Choroid plexus epithelial cell (primary cell): ENCODE measurements at places on chromosomes 12 and 14.
A peak's percentile ranks its signal among the peaks of the same experiment; 100 is the strongest.

DNA sequence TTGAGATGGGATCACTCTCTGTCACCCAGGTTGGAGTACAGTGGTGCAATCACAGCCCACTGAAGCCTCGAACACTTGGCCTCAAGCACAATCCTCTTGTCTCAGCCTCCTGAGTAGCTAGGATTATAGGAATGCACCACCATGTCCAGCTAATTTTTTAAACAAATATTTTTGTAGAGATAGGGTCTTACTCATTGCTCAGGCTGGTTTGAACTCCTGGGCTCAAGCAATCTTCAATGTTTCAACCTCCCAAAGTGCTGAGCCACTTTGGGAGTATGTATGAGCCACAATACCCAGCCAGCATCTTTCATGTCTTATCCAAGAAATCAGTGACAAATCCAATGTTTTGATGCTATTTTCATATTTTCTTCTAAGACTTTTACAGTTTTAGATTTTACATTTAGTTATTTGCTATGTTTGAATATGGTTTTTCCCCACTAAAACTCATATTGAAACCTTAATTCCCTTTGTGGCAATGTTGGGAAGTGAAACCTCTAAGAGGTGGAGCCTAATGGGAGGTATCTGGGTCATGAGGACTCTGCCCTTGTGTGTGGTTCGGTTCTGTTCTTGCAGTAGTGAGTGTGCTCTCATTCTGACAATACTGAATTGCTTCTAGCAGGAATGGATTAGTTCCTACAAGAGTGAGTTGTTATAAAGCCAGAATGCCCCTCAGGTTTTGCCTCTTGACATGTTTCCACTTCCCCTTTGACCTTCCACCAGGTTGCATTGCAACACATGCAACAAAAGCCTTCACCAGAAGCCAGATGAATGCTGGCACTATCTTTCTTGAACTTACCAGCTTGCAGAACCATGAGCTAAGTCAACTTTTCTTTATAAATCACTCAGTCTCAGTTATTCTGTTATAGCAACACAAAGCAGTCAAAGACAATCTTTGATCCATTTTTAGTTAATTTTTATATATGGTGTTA is 80.8 kb upstream of the AMIGO2 start:
- DNase-seq = no peak

DNA sequence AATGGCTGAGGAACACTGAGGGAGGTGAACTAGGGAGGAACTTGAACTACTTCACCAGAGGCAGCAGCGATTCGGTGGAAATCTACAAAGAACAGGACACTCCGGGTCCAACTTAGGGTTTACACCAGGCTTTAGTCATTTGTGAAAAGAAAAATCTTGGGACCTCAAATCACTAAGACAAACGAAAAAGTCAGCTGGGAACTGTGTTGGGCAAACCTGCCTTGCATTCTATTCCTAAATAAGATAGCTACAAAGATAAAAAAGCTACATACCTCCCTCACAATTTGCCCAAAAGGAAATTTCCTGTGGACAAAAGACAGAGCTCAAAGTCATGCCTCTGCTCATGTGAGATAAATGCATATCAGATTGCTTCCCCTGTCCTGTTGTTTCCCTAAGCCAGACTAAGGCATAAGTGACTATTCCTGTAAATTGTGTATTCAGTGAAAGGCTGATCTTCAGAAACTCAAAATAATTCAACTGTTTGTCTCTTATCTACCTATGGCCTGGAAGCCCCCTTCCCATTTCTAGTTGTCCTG is 106.6 kb downstream of the APAF1 start:
- peak; percentile 7 for DNase-seq

DNA sequence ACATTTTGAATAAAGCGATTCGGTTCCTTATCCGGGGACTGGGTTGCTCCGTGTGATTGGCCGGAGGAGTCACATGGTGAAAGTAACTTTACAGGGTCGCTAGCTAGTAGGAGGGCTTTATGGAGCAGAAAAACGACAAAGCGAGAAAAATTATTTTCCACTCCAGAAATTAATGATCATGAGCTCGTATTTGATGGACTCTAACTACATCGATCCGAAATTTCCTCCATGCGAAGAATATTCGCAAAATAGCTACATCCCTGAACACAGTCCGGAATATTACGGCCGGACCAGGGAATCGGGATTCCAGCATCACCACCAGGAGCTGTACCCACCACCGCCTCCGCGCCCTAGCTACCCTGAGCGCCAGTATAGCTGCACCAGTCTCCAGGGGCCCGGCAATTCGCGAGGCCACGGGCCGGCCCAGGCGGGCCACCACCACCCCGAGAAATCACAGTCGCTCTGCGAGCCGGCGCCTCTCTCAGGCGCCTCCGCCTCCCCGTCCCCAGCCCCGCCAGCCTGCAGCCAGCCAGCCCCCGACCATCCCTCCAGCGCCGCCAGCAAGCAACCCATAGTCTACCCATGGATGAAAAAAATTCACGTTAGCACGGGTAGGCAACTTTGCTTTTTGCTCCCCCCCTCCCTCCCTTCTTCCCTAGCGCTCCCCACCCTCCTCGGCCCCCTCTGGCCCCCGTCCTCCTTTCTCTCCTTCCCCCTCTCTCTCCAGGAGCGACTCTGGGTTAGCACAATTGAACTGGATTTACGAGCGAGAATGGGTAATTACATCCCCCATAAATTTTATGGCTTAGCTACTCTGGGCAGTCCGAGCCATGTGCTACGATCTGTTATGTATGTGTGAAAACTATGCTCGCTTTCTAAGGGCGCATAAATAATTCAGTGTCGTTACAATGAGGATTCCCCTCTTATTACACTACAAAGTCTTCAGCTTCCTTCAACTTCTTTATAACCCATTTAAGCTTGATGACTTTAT is at the start of gene HOXC4:
TSS of gene HOXC4 (plus strand) at position 85 of the 991 bp plus-strand sequence. CDS start at position 173, 88 bp downstream.
- no peak for DNase-seq

DNA sequence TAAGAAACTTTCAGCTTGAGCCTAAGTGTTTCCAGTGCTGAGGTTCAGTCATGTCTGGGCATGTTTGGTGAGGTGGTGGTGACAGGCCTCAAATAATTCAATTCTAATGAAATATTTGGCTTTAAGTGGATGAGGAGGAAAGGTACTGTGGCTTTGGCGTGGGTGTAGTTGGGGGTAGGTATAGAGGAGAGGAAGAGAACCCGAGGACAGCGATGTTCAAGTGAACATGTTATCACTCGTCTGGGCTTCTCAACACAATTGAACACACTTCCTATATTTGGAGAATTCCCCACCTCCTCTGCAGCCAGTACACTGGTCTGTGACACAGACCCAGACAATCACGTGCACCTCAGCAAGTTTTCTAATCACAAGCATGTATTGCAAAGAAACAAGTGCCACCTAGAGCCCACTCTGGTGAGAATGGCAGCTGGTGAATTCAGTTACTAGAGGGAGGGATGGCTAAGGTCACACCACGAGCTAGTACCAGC is 53.0 kb downstream of the IFNG-AS1 start:
- peak; percentile 13 for DNase-seq

GRCh38 chr14:45902241-45902640 is 649.2 kb upstream of the MIS18BP1 start:
- no peak for DNase-seq
